GM18507 (cell line): ENCODE measurements at places on chromosomes 2 and 18.

DNA sequence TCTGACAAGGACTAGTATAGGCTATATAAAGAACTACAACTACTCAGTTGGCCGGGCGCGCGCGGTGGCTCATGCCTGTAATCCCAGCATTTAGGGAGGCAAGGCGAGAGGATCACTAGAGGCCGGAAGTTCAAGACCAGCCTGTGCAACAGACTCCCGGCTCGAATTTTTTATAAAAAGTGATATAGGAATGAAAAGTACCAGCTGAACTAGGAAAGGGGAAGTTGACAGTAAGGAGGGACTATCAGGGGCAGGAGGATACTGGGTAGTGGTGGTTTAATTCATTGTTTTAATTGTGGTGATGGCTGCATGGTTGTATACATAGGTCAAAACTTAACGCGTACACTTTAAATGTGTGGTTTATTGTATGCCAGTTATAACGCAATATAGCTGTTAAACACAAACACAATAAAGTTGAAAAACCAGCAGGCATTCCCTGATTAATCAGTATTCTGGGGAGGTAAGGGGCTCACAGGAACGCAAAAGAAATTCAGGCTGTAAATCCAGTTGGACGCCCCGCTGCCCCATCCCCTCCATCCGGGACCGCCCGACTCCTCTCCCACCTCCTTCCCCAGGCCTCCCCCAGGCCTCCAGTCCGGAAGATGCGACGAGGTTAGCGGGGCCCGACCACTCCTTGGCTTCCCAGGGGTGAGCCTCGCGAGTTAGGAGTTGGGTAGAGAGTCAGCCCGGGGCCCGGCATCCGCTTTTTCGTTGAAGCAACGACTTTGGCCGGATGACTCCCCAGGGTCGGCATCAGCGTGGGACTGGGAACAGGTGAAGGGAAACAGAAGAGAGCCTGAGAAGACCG lies 746 bp upstream of the POLR1B start:
- peak; percentile 49 for DNase-seq

GRCh38 chr2:138213084-138213483 lies 248.8 kb downstream of the HNMT start:
- DNase-seq, result no peak

DNA sequence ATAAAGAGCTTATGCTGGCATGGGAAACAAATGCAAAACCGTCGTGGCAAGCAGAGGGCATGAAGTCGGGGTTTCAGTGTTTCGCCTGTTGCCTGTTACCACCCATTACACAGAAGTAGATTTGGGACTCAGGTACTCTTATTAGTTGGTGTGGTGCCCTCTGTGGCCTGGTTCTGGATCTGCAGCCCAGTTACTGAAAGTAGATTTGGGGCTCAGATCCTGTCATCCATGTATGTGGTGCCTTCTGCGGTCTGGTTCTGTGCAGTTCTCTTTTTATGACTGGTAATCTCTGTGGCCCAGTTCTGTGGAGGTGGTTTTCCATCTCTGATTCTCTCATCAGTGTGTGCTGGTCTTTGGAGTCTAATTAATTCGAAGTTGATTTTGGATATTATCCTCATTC lies 45.2 kb downstream of the ADNP2 start:
- DNase-seq, result no peak

- DNase-seq, result no peak
These were observed 4.9 kb downstream of the ASAP2 start for GRCh38 chr2:9211496-9211895.

DNA sequence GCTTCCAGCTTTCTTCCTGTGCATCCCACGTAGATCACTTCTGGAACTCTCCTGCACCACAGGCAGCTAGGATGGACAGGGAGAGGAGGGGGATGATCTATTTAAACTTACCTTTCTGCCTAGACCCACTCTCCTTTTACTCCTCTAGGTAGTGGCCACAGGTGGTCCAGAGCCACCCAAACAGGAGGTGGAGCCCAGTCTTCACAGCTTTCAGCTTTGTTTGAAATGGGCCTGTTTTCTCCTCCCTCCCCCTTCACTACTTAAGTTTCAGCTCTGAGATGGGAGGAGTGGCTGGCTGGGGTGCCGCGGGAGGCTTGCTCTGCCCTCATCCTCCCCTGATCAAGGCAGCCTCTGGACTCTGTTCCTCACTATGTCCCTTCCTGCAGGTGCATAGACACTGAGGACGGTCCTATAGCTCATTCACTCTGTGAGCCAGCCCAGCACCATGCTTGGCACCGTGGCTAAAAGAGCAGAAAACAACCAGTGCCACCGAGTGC lies 12.6 kb upstream of the CELF4 start:
- no peak for DNase-seq
